NCI-H345 (cell line): ENCODE measurements at places on chromosomes 2 and 18.
A peak's percentile ranks its signal among the peaks of the same experiment; 100 is the strongest.

- peak; percentile 30 for DNase-seq
Measured at GRCh38 chr2:86274918-86275275, 62.5 kb downstream of the REEP1 start.

- peak; percentile 12 for DNase-seq
Measured at GRCh38 chr2:62036761-62037250, 131.3 kb downstream of the COMMD1 start.

DNA sequence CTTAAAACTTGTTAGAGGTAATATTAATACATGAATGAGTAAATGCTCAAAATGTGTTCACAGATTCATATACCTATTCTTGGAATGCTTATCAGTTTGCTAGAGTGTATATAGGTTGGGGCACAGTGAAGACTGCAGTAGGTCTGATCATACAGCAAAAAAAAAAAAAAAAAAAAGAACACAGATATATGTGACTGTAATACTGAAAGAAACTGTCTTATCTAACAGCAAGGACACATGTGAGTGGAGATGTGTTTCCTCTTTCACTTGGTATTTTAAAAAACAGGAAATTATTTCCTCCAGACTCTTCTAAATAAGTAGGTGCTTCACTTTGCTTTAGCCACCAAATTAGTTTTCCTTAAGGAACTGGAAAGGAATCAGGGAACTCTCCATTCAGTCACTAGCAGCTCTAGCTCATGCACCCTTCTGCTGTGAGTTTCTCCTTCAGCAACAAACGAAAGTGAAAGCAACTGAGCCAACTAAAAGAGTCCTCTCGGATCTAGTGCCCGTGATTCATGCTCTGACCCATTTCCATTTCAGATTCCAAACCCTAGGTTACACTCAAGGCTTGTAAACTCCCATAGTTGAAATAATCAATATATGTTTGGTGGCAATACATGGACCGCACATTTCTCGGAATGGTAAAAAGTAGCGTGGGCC lies 98.5 kb downstream of the DSEL start:
- no peak for DNase-seq

- DNase-seq = peak; percentile 47
Measured at GRCh38 chr18:68660354-68661183, 54.3 kb downstream of the TMX3 start.

DNA sequence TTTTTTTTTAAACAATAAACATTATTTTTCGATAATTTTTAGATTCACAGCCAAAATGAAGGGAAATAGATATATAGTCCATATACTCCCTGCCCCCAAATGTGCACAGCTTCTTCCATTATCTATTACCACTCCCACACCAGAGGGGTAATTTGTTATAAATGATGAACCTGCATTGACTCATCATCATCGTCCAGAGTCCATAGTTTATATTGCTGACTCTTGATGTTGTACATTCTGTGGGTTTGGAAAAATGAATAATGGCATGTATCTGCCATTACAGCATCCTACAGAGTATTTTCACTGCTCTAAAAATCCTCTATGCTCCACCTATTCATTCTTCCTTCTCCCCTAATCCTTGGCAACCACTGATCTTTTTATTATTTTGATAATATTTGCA lies 121.5 kb downstream of the LTBP1 start:
- DNase-seq = no peak

GRCh38 chr2:46167924-46168323 lies 129.3 kb upstream of the EPAS1 start:
- DNase-seq = no peak

DNA sequence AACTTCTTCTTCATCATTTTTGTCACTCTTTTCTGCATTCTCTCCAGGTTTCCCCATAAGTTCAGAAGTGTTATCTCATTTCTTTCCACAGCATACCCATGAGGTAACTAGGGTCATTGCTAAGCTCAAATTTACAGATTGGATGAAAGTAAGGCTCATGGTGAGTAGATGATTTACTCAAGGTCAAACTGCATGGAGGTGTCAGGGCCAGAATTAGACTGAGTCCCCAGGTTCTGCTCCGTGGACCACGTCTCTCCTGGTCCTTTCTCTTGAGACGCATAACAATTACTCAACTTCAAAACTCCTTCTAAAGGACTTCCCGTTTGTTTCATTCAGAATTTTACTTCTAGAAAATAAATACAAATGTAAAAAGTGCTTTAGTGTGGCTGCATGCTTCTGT lies 43.4 kb downstream of the SMIM21 start:
- DNase-seq = no peak

DNA sequence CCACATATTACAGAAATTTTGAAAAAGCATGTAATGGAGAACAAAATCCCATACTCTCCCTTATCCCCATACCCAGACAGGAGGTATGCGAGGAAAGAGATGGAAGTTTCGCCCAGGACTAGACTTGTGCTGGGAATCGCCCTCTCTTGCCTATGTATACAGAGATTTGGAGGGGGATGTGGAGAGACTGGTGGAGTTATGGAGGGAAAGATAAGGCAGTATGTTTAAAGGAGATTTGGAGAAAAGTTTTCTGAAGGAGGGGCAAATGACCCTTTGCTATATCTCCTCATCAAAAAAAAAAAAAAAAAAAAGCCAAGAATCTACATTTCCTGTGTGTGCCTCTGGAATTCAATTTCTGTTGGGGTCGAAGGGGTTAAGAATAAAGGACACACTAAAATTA lies 75.3 kb downstream of the MERTK start:
- DNase-seq = no peak

GRCh38 chr2:158184001-158184400 lies 82.3 kb downstream of the UPP2 start:
- DNase-seq = no peak

GRCh38 chr2:38301340-38301968 lies 75.6 kb downstream of the ATL2 start:
- DNase-seq = no peak

- DNase-seq = no peak
Measured at GRCh38 chr18:32929213-32929612, 156.4 kb upstream of the KLHL14 start.

GRCh38 chr2:184730288-184730687 lies 132.0 kb downstream of the ZNF804A start:
- DNase-seq = no peak

- no peak for DNase-seq
Measured at GRCh38 chr2:183149489-183149888, 25.2 kb downstream of the NUP35 start.

DNA sequence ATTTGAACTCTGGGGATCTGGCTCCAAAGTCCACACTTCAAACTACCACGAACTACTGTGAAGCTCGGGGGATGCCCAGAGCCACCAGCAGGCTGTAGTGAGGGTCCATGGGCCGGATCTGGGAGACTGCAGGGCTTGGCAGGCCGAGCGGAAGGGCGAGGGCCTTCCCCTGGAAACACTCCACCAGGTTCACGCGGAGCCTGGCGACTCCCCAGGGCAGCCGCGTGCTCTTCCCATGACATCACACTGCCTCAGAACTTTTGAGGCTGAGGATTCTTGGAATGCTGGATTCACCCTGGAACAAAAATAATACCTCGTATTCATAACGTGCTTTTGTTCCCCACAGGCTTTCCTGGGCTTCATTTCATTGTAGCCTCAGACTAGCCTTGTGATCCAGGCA lies 201.0 kb downstream of the SMAD7 start:
- no peak for DNase-seq

DNA sequence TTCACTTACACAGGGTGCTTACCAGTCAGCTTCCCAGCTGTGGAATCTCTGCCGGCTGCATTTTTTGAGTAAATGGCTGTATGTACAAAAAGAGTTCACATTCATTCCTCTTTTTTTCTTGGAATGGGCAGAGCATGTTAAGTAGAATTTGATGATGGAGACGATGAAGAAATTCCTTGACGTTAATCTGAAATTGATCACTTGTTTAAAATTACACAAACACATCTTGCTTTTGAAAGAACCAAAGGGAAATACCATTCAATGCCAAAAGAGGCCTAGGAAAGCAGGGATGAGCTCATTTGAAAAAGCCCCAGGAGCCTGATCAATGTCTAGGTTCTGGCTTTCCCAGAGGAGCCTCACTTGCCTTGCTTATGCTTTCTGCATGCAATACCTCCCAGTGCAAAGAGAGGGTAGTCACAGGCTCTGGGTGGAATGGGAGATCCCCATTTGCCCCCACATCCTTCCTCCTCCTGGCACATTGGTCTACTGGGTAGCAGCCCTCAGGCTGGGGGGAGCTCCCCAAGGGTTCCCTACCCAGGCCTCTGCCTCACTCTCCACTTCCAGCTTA lies 12.3 kb upstream of the SMAD7 start:
- DNase-seq = no peak

DNA sequence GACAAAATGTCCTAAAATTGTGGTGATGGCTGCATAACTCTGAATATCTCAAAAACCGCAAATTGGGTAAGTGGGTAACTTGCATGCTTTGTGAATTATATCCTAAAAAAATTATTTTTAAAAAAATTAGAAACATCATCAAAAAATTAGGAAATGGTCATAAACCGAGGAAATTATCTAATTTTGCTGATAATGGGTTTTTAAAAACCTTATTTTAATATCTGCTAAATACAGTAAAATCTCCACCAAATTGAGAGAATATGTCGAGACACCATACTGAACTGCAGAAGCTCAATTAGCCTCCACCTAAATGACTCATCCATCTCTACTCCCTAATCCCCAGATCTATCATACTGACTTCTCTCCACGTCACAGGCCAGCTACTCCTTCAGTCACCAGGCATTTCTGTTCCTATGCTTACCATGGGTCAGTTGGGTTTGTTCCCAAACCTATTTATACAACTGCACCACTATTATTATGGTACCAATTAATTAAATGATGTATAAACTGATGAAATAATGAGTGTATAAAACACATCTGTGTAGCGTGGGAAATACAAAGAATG lies 36.1 kb downstream of the SPIRE1 start:
- no peak for DNase-seq

DNA sequence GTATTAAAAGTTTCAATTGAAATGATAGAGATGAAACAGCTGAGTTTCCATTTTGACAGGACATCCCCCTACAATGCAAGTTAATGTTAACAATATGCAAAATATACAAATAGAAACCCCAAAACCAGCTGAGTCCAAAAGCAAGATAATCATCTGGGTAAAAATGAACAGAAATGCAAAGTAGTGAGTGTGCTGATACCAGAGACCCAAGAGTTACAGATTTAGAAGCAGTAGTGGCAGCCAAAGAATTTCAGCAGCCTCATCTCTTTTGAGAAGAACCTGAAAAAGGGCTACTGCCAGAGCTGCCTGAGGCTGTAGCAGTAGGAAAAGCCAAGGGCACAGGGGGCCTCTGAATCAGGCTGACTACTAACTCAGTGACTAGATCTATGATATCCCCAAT lies 82.6 kb downstream of the THADA start:
- DNase-seq = no peak

GRCh38 chr2:219728991-219729487 lies 101.6 kb downstream of the SLC4A3 start:
- DNase-seq = no peak

DNA sequence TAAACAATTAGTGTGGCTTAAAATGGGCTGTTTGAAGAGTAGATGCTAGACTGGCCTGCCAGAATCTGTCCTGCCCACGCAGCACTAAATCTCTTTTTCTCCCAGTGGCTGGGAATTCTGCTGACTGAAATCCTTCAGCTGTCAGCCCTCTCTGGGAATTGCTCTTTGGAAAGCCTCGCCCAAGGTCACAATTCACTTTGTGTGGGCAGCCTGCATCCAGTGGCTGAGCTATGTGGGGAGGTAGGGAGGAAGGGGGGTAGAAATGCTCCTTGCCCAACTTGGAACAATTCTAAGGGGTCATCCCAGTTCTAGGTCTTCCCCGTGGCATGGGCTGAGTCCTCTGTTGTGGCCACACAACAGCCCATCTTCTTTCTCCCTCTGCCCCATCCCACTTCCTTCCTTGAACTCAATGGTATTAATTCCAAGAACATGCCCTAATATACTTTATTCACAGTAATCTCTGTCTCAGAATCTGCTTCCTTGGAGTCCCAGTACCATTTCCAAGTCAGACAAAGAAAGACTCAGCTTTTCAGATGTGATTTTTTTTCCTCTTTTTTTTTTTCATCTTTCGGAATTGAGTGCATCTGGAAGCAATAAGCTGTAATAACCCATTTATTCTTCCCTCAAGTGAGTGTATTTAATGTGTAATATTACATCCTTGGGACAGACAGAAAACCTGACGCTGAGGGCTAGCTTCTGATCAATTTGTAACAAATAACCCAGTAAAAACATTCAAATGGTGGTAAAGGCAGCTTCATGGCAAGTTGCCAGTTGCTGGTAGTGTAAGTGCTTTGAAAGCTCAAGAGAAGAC lies 189.4 kb downstream of the GPD2 start:
- DNase-seq = peak; percentile 10

GRCh38 chr2:226466589-226466988 lies 333.0 kb downstream of the IRS1 start:
- no peak for DNase-seq

- no peak for DNase-seq
Measured at GRCh38 chr2:28359222-28360057, 33.2 kb upstream of the FOSL2 start.

- no peak for DNase-seq
Measured at GRCh38 chr2:234596696-234597575, 100.1 kb upstream of the ARL4C start.

DNA sequence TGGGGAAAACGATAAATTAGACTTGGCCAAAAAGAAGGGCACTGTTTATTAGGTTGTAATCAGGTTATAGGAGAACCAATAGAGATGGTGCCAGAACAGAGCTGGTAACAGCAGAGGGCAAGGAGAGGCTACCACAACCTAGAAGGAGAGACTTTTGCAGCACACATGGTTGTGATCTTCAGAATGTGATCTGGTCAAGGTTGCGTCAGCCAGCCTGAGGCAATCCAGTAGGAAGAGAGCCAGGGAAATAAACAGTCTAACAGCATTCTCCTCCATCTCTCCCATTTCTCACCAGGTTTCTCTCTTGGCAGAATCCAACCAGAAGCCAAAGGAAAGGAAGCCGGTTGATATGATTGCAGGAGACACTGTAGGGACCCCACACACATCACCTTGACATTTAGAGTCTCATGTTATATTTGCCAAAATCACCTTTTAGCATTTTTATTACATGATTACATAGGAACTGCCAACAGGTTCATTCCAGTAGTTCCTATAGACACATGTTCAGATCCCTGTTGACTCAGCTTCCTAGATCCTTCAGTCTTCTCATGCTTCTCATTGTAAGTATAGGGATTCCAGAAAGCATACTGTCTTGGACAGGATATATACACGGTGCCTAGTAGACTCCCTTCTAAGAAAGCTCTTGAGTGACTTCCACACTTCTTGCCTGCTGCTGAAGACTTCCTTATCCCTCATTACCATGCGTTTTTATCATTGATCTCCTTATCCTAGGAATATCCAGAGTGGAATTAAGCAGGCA lies 17.6 kb upstream of the SPATS2L start:
- no peak for DNase-seq
